Lung microvascular endothelial cell (primary cell): ENCODE measurements at places on chromosomes 12 and 14.

DNA sequence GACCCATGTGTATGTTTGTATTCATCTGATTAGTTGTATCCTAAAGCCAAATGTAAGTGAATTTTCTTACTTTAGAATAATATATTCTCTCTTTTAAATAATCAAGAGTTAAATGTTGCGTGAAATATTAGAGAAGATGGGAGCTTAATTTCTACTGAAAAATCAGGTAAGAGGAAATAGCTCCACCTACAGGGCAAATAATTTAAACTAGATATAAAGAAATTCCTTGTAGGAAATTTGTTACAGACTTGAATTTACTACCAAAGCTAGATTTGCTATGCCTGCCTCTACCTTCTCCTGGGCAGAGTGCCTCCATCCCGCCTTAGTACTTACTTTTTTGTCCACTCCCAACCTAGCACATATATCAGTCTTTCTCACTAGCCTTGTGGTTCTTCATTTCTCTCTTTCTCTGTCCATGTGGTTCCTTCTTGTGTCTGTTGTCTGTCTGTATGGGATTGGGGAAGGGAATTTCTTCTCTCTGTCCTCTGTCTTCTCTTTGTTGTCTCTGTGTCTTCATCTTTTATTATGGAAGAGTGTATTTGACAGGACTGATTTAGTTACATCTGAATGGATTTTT lies 44.7 kb downstream of the PALS1 start:
- peak; percentile 54 for DNase-seq

GRCh38 chr14:33393895-33394368 lies 455.3 kb downstream of the NPAS3 start:
- DNase-seq, result no peak

- no peak for DNase-seq
These were observed 35.3 kb downstream of the SDR9C7 start for GRCh38 chr12:56898938-56899337.

DNA sequence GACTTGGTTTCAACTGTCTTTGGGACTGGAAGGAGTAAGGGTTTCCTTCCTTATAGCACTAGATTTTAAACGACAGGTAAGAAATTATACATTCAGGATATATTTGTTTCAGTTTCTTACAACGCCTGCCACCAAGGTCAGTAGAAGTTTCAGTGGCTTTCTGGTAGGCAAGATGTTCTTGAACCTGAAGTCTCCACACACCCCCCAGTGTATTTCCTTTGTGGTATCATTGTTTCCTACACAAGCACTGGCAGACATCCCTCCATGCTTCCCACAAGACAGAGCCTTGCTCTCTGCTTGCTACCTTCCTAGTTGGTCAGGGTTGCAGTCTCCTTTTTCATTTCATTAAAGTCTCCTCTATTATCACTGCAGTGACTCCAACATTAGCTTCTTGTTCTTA lies 283.1 kb downstream of the FLRT2 start:
- no peak for DNase-seq

DNA sequence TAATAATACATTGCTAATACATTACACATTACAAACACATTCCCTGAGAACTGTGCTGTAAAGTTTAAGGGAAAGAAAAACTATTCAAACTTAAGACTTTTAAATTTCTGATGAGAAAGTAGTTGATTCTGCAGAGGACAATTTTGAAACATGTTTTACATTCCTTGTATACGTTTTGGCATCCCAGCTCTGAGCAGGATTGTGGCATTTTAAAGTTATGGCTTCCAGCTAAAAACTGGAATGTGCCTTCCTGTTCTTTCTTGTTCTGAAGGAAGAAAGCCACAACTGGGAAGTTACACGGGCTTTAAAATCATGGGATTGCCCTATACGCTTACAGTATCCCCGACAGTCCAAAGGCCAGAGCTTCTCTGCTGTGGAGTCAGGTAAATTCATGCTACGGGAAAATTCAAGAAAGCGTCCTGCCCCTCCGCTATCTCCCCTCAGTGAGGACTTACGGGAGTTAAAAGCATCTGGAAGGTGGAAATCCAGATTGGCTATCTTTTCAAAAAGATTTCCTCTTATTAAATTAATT lies 10.8 kb upstream of the KLHL42 start:
- no peak for DNase-seq

- DNase-seq, result peak; percentile 7
These were observed 20.6 kb upstream of the SNRPF start for GRCh38 chr12:95838125-95838524.

DNA sequence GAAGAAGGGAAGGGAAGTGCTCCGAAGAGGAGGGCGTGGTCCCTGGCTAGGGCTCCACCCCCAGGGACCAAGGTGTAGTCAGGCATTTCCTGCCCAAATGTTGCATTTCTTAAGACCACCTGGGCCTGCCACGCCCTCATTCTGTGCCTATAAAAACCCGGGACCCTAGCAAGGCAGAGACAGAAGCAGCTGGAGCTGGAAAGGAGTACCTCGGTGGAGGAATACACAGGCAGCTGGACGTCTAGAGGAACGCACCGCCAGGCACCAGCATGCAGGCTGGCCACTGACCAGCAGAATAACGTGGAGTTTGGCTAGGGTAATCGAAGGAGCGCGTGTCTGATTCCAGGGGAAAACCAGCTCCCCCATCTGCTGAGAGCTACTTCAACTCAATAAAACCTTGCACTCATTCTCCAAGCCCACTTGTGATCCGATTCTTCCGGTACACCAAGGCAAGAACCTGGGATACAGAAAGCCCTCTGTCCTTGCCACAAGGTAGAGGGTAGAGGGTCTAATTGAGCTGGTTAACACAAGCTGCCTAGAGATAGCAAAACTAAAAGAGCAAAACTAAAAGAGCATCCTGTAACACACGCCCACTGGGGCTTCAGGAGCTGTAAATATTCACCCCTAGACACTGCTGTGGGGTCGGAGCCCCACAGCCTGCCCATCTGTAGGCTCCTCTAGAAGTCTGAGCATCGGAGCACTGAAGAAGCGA lies 21.0 kb downstream of the CFL2 start:
- DNase-seq, result no peak

DNA sequence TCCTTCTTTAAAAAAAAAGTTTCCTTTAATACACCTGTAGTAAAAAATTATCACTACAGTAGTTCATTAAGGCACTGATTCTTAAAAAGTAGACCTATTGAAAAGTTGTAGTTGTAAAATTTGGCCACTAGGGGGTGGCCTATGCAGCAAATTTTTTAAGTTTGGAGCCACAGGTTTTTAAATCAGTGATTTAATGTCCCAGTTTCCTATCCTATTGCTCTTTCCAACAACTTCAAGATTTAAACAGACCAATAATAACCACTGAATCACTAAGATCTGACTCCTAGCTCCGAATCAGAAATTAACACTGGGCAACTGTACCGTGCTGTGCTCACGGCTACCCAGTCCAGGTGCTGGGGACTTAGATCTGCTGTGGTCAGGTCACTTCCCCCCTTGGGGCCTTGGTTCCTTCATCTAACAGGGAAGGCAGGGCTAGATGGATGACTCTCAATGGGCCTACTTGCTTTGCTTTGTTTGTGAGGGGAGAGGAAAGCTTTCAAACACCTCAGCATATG lies 279.3 kb downstream of the MED13L start:
- peak; percentile 74 for DNase-seq

DNA sequence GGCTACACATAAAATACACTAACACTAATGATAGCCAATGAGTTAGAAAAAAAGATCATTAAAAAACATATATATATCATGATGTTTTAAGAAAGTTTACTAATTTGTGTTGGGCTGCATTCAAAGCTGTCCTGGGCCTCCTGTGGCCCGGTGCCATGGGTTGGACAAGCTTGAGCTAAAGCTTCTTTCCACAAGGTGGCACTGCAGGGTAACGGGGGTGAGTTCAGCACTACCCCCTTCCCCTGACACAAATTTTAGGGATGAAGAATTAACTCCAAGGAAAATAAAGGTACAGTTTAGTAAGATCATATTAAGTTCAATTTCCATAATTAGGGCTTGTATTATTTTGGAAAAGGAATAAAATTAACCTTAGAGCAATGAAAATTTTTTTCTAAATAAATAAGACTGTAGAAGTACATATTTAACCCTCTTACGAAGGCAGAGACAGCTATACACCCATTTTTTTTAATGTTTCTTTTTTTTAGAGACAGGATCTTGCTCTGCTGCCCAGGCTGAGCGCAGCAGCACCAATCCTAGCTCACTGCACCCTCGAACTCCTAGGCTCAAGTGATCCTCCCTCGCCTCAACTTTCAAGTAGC lies 38.9 kb downstream of the PPP1R13B start:
- DNase-seq, result peak; percentile 86

DNA sequence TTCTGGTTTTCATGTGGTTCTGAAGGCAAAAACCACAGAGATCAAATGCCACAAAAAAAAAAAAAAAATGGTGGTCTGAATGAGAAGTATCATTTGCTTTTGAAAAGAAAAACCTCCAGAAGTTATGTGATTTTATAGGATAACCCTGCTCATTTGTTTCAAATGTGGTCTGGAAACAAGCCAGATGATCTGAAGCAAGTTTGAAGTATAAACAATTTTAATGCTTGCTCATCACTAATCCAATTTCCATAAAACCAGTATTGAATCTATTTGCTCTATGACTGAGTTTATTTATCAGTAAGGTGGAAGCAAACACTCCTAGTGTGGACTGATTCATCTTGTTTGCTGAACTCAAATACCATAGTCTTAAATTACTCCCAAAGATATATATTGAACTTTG lies 407.3 kb upstream of the FLRT2 start:
- no peak for DNase-seq

DNA sequence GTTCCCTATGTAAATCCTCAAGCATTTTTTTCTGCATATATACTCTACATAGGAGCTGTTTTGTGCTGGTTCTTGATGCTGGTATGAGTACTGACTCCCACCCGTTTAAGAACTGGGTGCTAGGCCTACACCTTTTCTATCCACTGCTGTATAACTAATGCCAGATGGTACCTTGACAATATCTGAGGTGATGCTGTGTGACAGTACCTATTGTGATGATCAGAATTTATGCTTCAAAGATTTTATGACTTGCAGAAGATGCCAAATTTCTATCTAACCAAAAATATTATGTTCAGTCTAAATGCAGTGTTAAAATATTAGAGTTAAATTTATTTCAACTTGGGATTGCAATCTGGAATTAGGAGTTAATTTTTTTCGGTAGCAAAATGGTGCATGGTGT lies 272.3 kb upstream of the NOVA1 start:
- no peak for DNase-seq

DNA sequence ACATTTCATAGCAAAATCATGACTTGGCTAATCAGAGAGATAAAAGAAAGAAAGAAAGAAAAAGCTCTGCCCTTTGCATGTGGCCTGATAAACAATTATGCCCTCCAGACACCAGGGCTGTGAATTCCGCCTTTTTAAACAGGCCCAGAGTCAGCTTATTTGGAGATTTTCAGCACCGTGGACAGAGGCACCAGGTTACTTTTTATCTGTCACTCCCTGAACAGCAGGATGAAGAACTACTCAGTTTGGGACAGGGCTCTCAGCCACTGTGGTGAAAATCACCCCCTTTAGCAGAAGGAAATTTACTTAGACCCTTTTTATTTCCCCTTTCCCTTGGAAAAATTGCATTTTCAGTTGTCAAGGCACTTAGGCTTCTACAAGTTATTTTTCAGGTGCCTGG lies 359.9 kb downstream of the NRXN3 start:
- DNase-seq, result peak; percentile 11

DNA sequence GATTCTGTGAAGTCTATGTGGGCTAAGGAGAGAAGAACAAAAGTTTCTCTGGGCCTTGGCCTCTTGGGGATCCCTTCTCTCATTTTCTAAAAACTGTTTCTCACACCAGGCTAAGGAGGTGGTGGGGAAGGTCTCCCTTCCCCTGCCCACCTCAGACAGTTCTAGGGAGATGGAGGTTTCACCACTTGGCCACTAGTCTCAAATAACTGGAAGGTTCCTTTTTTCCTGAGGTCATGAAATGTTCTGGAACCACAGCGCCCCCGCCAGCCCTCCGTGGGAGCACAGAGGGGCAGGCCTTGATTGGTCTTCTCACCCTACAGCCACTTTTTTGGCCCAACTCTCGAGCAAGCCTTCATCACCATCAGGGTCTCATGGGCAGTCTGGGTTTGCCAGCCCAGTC lies 12.6 kb downstream of the C12orf43 start:
- no peak for DNase-seq

GRCh38 chr12:106918746-106919145 lies 37.0 kb upstream of the TMEM263 start:
- DNase-seq, result peak; percentile 46

DNA sequence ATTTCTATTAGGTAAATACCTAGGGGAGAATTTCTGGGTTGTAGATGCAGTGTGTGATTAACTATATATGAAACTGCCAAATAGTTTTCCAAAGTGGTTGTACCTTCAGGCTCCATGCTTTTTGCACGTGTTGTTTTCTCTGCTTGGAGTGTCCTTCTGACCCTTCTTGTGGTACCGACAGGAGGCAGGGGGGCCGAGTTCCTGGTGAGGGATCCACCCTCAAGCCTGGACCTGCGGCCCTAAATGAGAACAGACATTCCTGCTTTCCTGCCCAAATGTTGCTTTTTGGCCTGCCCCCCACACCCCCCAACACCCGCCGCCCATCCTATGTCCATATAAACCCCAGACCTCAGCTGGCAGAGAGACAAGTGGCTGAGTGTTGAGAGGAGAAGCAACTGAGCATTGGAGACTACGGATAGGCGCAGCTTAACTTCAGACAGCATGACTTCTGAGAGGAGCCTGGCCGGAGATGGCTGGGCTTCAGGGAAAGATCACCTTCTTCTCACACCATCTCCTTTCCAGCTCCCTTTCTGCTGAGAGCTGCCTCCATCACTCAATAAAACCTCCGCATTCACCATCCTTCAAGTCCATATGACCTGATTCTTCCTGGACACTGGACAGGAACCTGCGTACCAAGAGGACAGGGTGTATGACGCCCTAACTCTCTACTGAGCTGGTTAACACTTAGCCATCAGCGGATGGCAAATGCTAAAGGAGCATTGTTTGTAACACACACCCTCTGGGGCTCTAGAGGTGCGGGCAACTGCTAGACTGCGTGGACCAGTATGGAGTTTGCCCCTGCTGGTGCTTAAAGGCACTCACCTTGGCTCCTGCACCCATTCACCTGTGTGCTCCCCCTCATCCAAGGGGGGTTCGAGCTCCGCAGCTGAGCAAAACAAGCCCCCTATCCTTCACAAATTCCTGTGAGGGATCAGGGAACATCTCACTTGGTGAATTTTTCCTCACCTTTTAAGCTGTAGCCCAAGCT lies 194.7 kb upstream of the FBXO33 start:
- no peak for DNase-seq

DNA sequence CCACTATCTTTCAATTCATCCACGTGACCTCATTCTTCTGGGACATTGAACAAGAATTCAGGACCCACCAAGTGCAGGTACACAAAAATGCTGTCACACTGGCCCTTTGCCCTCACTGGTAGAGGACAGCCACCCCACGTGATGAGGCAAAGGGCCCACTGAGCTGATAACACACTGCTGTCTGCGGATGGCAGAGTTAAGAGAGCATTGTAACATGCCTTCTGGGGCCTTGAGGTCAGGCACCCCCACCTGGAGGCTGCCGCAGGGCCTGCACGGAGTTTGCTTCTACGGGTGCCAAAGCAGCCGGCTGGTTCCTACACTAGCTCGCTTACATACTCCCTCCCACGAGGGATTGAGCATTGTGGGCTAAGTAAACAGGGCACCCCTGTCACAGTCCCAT lies 101.0 kb downstream of the LRIG3 start:
- DNase-seq, result no peak

GRCh38 chr14:88613552-88614010 lies 50.7 kb downstream of the ZC3H14 start:
- DNase-seq, result peak; percentile 89

GRCh38 chr12:81627336-81628189 lies 131.6 kb downstream of the PPFIA2 start:
- peak; percentile 46 for DNase-seq
